PC-9 (cell line): ENCODE measurements at places on chromosomes 3 and 15.

GRCh38 chr15:60272623-60273022, 125.2 kb downstream of the ANXA2 start:
- DNase-seq = no peak

DNA sequence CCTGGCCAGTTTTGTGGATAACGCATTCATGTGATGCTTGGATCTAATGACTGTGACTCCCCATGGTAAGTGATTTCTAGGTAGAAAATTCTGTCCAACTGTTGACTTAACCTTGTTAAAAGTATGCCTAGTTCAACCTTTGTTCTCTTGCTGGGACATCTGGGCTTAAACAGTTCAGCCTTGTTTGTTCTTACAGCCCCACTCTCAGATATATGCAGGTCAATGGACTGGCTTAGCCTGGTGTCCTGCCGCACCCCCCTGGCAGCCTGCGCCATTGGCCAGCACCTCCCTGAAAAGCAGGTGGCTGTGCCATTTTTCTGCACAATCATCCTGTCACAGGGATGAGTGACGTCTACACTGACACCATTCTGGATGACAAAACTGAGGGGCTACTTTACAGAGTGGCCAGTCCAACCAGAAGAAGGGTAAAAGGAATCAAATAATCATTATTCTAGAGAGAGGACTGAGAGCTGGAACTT, 244.7 kb upstream of the ONECUT1 start:
- DNase-seq = no peak

DNA sequence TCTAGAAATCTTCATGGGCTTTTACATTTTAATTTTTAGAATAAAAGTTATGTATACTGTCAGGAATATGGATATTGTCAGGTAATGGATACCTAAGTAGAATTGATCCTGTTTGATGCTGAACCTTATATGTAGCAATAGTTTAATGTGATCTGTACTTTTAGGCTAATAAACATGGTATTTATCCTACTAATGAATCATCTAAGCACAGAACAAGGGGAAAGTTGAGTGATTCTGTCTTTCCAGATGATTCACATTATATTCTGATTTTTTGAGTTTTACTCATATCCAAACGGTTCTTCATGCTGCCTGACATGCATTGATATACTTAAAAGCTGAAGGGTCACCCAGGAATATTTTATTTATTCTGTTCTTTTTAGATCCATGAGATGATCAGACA, 34.5 kb downstream of the FANCI start:
- DNase-seq = no peak

DNA sequence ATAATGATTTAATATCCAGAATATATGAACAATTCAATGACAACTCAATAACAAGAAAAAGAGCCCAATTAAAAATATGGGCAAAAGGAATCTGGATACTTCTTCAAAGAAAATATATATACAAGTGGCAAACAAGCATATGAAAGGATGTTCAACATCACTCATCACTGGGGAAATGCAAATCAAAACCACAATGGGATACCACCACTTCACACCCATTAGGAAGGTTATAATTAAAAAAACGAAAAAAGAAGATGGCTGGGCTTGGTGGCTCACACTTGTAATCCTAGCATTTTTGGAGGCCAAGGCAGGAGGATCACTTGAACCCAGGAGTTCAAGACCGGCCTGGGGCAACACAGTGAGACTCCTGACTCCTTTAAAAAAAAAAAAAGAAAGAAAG, 4.1 kb downstream of the CCDC12 start:
- DNase-seq = no peak

DNA sequence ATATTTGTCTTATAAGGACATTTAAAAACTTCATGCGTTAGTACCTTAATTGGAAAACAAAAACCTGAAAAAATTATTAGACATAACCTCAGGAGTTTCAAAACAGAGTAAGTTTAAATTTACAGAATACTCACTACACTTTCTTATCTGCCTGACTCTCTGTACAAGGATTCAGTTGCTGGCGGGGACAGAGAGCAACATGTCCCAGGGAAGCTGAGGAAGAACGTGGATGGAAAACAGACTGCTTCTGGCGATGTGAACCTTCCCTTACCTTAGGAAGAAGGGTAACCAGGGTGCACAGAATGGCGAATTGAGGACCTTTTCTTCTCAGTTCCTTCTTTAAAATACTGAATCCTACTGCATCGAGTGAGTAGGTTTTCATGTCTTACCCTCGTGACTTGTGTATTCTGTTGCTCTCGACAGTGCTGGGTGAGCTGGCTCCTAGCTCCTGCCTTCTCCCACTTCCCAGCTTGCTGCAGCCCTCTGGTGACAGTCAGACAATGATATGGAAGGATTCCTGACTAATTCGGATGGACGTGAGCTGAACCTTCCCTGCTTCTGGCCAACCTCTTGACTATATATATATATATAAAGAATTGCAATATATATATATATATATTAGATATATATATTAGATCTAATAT, 178.2 kb downstream of the PDZRN3 start:
- no peak for DNase-seq
